ENCODE measurements at places on chromosomes 4 and X.

- DNase-seq, result no peak
These were observed 343.8 kb downstream of the ARHGAP24 start for GRCh38 chr4:85818700-85819099.

- DNase-seq, result no peak
These were observed 102.8 kb downstream of the STOX2 start for GRCh38 chr4:184007891-184008290.

GRCh38 chr4:12926189-12927066, 557.7 kb downstream of the RAB28 start:
- DNase-seq, result no peak

GRCh38 chrX:51461053-51462044, 35.0 kb downstream of the NUDT11 start:
- no peak for DNase-seq

DNA sequence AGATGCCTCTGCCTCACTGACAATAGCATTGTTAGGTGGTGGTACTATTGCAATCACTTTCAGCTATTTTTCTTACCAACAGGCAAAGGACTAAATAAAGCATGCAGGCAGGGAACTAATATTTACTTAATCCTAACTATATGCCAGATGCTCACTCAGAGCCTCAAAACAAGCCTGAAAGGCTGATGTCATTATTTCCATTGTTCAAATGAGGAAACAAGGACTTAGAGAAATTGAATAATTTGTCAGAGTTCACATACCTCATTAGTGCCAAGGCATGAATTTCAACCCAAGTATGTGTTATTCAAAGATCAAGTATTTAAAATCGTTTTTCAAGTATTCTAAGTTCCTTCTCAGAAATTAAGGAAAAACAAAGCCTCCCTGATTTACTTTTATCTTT, 374.9 kb upstream of the TECRL start:
- no peak for DNase-seq

Measured in stimulated activated CD8-positive, alpha-beta memory T cell treated with anti-CD3 and anti-CD28 coated beads, Interleukin-4, amount 100 ng/mL, for 4 hours (primary cell).